ENCODE measurements at places on chromosomes 4 and X.

- no peak for DNase-seq
These were observed 36.7 kb downstream of the PJA1 start for GRCh38 chrX:69128588-69128987.

GRCh38 chrX:47843363-47843762 is 6.7 kb downstream of the ZNF81 start:
- DNase-seq, result no peak

DNA sequence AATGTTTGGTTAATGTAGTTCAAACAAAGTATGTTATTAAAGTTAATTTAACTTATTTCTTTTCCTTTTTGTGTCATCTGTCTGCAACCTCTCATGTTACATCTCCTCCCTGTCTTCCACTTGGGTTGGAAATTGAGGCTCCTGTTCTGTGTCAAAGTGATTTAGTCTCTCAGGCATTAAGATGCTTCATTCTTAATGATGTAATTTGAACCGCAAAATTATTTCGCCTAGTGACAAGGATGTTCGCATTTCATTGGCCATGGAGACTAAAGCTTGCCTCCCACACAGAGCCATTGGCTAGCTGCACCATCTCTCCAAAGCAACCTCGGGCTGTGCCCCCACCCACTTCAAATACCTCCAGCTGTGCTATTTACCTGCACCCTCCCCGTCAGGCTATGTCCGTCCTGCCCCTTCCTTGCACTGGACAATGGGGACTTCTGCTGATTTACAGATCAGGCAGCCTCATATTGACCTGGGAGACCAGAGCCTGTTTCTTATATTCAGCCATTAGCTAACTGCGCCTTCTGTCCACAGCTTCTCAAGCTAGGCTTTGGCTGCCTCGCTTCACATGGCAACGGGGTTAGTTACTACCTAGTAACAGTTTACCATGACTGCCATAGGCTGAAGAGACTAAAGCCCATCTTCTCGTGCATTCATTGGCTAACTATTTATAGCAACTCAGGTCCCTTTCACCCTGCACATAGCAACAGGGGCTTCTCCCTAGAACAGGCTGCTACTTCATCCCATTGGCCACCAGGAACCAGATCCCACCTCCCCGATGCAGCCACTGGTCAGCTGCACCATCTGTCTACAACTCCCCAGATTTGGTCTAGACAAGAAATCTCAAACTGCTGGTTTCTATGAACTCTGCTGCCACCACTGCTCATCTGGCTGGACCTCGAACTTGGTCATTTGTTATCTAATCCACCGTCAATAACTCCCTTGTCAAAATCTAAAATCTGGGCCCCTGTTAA is 8.6 kb upstream of the ZNF157 start:
- DNase-seq, result peak; percentile 90

DNA sequence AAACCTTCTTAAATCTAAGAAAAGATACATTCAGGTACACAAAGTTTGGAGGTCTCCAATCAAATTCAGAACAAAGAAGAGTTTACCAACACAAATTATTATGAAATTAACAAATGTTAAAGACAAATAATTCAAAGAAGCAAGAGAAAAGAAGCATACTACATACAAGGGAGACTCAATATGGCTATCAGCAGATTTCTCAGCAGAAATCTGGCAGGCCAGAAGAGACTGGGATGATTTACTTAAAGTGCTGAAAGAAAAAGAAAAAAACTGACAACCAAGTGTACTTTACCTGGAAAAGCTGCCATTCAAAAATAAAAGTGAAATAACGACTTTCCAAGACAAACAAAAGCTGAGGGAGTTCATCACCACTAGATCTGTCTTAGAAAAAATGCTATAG is 64.4 kb upstream of the HTR2C start:
- DNase-seq, result no peak

- no peak for DNase-seq
These were observed 24.4 kb upstream of the ZNF718 start for GRCh38 chr4:99863-100262.

- DNase-seq, result peak; percentile 15
These were observed 100.3 kb upstream of the GUCY1A1 start for GRCh38 chr4:155566354-155566753.

DNA sequence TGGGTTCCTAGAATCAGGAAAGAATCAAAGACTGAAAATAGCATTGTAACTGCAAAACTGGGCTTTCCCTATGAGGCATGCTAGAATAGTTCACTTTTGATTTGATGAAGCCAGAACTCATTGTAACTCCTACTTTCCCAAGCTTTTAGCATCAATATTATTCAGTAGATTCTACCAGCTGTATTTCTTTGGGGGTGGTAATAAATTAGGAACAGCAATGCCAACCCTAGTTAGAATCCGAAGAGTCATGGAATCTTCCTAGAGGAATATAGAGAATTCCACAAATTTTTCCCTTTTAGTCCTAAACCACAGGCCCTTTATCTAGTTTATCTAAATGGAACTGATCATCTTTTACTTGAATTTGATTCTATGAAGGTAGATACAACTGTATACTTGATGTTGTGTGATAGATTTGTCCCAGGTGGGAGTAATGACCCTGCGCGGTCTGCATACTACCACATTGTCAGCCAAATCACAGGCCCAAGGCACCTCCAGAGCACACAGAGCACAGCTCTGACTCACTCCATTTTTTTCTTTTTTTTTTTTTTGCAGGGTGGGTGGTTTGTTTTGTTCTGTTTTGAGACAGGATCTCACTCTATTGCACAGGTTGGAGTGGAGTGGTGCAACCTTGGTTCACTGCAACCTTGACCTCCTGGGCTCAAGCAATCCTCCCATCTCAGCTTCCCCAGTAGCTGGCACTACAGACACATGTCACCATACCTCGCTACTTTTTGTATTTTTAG is 66.6 kb downstream of the EDNRA start:
- DNase-seq, result peak; percentile 31

GRCh38 chr4:55469979-55470378 is 74.2 kb downstream of the TMEM165 start:
- DNase-seq, result no peak

DNA sequence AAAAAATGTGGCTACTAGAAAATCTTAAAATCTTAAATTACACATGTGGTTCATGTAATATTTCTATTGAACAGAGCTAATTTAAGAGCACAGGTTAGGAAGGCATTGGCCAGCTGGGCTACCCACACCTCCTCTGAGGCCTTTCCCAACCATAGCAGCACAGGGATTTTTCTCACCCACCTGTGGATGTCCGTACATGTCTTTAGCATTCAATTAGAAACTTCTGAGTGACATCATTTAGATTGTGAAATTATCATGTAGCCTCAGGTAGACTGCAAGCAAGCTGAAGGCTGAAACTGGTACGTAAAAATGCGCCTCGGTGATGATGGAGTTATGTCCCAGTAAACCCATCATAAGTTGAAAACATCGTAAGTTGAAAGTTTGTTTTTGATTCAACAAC is 31.2 kb downstream of the SCARB2 start:
- DNase-seq, result no peak

GRCh38 chr4:75710246-75710645 is 14.1 kb upstream of the USO1 start:
- DNase-seq, result no peak

GRCh38 chr4:90745176-90745575 is 618.0 kb downstream of the CCSER1 start:
- no peak for DNase-seq

DNA sequence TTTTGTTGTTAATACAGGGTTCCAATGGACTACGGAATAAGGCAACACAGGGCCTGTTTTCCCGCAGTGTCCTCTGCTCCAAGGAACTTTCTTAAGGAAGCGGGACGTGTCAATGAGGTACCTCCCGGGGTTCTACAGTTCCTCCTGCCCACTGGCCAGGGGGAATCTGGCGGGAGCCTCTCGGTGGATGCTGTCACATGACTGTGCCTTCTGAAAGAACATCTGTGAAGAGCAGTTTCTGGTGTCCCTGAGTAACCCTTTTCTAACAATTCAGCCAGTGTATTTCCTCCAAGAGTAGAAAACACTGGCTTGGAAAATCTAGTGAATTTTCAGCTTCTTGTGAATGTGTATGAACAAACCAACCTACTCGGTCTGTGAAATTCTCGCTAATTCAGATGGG is 32.7 kb downstream of the MFAP3L start:
- no peak for DNase-seq

- no peak for DNase-seq
These were observed 2.2 kb downstream of the SLIT2 start for GRCh38 chr4:20253735-20254409.

- no peak for DNase-seq
These were observed 3.3 kb downstream of the ITIH6 start for GRCh38 chrX:54794795-54795194.

GRCh38 chrX:98501426-98501825 is 1617.7 kb downstream of the RPA4 start:
- no peak for DNase-seq
